ENCODE measurements at places on chromosomes 16 and 17. TPM values are rescaled to one million over a fixed set of nuclear protein-coding genes. Genes with fewer than 3 reads are reported as not detected.

The HSD17B2 gene
- total RNA-seq, result under 0.01 TPM

The KRTAP9-4 gene
- not detected for total RNA-seq

The SEC14L5 gene
- total RNA-seq, result under 0.01 TPM

The CNTNAP4 gene
- total RNA-seq, result not detected

The CCDC144A gene
- 4.3 TPM for total RNA-seq

The GAS2L2 gene
- 0.54 TPM for total RNA-seq

The USP32 gene
- 28.5 TPM for total RNA-seq

The KRTAP1-1 gene
- not detected for total RNA-seq
